Epithelial cell of proximal tubule (primary cell): ENCODE measurements at places on chromosomes 12 and 14. TPM values are rescaled to one million over a fixed set of nuclear protein-coding genes. Genes with fewer than 3 reads are reported as not detected.

GRCh38 chr14:25411781-25412757 is 362.1 kb upstream of the STXBP6 start:
- no peak for DNase-seq

DNA sequence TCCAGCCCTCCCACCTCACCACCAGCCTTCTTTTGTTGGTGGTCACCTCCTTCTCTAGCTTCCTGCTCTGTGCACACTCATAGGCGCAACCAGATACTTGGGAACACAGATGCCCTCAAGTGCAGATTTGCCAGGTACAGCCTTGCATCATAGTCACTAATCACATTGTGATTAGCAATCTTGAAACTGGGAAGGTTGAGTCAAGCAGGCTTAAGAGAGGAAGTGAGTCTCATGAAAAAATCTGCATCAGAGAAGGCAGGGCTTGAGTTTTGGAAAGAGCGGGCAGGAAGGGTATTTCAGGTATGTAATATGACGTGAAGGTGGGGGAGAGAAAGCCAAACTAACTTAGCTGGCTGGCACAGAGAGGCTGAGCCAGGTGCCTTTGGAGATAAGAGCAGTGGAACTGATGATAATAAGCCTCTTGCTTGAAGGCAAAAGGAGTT is 2.7 kb upstream of the RABGGTA start:
- DNase-seq: no peak

- DNase-seq: no peak
These were observed 10.9 kb downstream of the ATP6V0A2 start for GRCh38 chr12:123723011-123723410.

- DNase-seq: no peak
These were observed 21.5 kb upstream of the SOCS2 start for GRCh38 chr12:93550748-93551611.

DNA sequence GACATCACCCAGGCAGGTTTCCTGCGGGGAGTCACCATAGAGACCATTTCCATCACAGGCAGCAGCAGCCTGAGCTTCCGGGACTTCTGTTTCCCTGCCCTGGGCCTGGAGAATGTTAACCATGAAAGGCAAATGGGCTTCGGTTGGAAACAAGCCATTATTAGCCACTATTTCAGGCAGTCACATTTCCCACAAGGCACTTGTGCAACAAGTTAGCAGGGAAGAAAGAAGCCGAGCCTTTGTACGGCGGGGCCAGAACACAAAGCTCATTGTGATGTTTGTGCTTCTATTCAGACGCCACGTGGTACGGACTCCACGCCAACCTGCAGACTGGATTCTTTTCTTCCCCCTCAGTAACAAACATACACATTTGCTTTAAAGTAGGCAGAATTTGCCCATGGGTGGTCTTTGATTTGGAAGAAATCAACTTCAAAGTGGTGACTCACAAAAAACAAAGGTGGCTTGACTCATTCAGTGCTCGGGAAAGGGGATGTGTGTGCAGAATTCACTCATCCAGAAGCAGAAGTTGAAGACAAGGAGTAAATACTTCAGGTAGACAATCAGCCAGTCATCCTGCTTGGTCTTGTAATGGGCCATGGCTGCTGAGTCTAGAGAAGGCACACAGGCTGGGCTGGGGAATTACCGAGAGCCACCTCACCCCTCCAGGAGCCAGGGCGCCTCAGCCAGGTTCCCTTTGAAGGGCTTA is 154.2 kb upstream of the PRMT8 start:
- DNase-seq: no peak

DNA sequence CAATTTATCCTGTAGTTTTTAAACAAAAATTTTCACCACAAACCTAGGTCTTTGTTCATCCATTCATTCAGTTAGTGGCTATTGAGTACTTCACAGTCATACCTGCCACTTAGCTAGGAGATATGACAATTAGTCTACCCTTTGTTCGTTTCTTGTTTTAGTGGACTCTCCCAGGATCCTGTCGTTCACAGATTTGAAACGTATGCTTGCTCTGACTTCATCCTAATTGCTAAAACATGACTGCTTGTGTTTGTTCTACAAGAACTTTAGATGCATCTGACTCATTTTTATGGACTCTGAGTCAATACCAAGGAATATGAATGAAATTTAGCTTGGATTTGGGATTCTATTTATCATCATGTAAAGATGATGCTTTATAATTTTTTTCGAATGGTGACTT is 69.5 kb downstream of the TBC1D30 start:
- no peak for DNase-seq

DNA sequence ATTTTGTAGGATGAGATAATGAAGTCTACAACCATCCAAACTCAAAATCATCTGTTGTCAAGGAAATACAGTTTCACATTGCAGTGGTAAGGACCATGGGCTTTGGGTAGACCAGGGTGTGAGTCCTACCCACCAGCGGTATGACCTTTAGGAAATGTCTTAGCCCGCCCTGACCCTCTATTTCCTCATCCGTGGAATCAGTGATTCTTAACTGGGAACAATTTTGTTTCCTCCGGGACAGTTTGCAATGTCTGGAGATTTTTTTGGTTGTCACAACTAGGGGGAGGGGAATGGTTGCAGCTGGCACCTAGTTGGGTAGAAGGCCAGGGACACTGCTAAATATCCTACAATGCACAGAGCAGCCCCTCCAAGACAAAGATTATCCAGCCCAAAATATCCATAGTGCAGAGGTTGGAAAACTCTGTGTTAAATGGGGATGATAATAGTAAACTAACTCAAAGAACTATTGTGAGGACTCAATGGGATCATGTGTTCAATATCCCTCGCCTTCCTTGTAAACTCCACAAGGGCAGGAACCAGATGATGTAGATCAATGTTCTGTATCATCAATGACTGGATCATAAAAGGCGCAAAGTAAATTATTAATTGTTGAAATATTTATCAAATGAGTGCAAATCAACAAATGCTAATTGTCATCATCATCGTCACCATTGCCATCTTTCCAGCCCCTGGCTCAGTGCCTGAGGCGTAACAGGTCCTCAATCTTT is 15.7 kb upstream of the IFT81 start:
- DNase-seq: no peak

DNA sequence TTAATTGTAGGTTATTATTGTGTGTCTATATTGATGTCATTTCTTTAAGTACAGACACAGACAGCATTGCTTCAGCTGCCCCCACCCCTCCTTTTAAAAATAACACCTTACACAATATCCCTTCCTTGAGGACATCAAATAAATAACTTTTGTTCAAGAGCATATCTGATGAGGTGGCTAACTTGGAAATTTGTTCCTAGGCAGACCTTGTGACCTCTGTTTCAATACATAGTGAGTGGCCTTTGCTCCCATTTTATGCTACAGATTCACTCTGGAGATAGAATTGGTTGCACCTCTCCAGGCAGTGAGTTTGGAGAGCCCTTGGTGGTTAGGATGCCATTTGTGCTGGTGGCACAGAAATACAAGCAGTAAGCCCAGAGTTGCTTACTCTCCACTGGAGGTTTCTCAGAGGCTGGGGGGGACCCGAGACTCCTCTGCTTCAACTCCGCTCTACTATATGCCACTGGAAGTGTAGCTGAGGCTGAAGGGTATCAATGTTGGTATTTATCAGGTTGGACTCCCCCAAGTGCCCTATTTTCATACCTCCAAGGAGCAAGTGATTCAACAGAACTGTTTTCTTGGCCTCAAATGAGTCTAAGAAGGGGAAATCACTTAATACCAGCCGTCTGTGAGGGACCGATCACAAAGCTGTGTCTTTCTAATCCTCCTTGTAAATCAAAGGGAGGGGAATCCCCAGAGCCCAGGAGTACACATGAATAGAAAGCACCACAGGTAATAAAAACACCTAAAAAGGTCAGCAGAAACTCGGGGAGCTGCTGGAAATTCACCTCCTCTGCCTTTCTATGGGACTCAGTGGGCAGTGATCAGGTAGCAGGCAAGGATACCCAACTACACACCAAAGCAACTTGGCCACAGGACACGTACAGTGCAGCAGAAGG is 463.1 kb downstream of the RAD51B start:
- no peak for DNase-seq

- DNase-seq: no peak
These were observed 410.1 kb upstream of the MGAT4C start for GRCh38 chr12:86666316-86666715.

DNA sequence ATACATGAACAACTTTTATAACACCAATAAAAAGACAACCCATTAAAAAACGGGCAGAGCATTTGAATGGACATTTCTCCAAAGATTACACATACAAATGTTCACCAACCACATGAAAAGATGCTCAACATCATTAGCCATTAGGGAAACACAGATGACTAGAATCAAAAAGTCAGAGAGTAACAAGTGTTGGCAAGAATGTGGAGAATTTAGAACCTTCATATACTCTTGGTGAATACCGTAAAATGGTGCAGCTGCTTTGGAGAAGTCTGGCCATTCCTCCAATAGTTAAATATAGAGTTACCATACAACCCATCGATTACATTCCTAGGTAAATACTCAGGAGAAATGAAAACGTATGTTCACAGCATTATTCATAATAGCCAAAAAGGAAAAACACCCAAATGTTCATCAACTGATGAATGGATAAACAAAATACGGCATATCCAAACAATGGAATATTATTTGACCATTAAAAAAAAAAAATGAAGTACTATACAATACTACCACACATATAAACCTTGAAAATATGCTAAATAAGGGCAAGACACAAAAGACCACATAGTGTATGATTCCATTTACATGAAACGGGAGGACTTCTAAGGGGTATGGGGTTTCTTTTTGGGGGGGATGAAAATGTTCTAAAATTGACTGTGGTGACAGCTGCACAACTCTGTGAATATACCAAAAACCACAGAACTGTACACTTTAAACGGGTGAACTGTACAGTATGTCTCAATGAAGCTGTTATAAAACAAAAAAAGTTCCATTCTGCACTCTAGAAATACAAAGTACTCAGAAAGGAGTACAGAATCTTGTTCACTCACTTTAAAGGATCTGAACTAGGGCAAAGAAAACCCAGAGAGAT is 3.2 kb downstream of the CORO1C start:
- no peak for DNase-seq

DNA sequence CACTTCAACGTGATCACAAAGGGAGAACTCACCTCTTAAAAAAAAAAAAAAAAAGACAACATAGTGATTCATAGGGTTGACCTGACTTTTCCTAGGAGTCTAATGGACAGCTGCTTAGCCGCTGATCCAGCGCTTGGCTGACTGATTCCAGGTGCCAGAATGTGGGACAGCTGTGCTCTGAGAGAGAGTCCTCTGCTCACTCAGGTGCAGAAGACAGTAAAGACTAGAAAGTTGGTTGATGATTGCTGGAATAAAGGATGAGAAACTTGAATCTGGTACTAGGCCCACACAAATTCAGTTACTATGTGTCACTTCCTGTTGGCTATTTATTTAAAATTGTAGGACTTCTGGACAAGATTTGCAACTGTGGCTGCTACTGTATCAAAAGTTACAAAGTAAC is 229.4 kb downstream of the CHST11 start:
- DNase-seq: peak; percentile 71

DNA sequence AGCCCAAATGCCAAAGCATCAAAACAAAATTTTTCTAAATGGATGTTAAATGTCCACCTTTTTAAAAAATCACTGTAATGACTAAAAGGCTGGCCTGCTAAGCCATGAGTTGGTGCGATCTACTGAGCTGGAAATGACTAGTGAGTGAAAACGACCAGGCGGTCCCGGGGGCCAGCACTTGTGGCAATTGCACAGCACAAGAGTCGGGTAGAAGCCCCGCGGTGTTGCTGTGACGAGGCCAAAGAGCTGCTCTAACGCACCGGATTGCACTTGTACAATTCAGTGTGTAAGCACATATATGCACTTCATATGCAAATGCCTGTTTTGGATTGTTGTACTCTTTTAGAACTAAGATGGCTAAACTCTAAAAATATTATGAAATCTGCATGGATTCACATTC is 64.1 kb upstream of the DYNC1H1 start:
- DNase-seq: no peak

DNA sequence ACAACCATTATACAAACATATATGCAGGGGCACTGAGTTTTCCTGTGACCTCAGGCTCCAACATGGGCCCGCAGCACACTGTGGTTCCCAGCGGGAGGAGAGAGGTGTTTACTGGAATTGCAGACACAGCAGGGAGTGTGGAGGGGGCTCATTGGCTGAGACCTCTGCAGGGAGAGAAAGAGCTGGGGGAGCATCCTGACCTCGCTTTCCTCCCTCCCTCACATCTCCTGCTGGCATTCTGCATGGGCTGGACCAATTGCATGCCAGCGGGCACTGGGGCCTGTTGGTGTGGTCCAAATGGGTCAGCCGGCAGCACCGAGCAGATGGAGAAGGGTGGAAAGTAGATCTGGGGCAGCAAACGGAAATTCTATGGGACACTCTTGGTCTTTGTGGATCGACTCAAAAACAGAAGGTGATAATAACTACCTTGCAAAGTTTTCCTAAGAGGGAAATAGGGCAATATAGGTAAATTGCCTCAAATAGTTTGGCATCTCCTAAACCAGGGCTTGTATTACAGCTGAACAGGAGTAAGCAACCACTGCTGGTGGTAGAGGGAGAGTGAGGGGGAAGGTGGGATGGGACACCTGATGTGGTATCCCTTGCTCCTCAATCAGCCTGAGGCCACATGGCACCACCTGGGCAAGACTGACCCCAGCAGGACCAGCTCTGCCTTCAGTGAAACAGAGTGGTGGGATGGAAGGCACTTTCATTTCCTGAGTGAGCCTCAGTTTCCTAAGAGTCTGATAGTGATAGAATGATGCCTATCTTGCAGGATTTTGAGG is 86.9 kb downstream of the NTF3 start:
- DNase-seq: no peak

GRCh38 chr14:37403626-37404025 is 191.4 kb downstream of the FOXA1 start:
- DNase-seq: no peak

DNA sequence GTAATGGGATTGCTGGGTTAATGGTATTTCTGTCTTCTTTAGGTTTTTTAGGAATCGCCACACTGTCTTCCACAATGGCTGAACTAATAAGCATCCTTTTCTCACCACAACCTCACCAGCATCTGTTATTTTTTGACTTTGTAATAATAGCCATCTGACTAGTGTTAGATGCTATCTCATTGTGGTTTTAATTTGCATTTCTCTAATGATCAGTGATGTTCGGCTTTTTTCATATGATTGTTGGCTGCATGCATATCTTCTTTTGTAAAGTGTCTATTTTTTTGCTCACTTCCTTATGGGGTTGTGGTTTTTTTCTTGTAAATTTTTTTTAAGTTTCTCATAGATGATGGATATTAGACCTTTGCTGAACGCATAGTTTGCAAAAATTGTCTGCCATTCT is 377.9 kb downstream of the GALC start:
- no peak for DNase-seq

Gene ANKRD33
- total RNA-seq: not detected in 2 replicates

Gene ATG101
- total RNA-seq: 66.2 and 71.3 TPM in 2 replicates

Gene HOXC5
- 0.80 and 1.2 TPM in 2 replicates for total RNA-seq

Gene CIT
- 26.5 and 28.1 TPM in 2 replicates for total RNA-seq

Gene VWF
- total RNA-seq: 0.06 and 0.07 TPM in 2 replicates

Gene GARIN6
- total RNA-seq: not detected in 2 replicates

Gene ASPG
- not detected in 2 replicates for total RNA-seq

Gene DTX1
- total RNA-seq: not detected in 2 replicates
